ENCODE measurements at places on chromosomes 7 and 10.

DNA sequence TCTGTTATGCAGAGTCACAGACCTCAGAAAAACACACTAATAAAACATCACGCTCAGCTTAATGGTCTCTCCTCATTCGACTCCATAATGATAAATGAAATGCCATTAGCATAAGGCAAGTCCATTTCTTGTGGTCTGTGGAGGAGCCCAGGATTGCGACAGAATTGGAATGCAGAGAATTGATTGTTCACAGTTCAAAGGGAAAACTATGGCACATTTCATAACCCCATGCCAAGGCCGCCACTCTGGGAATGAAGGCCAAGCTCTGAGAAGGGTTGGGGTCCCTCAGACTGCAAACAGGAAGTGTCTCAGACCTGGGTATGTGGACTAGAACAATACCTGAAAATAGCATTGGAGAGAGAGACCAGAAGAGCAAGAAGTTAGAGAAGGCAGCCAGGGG is 398.9 kb downstream of the ADRA2A start:
- DNase-seq, result no peak

DNA sequence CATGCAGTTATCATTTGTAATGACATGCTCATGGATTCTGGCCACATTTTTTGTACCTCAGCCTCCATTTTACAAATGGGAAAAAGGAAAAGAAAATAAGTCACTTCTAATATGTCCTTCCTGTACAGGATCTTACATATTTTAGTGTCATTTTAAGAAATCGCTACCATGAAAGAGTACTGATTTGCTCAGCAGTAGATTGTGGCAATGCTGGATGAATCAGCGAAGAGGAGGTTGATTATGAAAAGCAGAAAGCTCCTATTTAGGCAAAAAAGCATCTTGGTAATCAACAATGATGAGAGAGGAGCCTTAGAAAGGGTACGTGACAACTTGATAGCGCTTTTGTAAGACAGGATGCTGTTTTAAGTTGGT is 522.9 kb downstream of the PARD3 start:
- no peak for DNase-seq

DNA sequence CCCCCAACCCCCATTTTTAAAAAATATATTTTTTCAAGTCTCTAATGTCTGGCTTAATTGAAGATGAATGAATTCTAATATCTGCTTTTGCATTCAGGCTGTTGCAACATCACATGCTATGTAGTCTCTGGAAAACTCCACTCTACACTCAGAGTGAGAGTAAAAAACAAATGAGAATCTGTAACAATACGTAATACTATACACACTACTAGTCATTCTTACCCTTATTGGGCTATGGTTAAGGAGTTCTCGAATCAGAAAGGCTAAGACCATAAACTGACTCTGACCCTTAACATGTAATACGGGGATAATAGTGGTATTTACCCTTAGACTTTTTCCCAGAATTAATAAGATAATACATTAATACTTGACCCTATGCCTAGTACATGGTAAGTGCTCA is 42.9 kb upstream of the TMEM168 start:
- no peak for DNase-seq

DNA sequence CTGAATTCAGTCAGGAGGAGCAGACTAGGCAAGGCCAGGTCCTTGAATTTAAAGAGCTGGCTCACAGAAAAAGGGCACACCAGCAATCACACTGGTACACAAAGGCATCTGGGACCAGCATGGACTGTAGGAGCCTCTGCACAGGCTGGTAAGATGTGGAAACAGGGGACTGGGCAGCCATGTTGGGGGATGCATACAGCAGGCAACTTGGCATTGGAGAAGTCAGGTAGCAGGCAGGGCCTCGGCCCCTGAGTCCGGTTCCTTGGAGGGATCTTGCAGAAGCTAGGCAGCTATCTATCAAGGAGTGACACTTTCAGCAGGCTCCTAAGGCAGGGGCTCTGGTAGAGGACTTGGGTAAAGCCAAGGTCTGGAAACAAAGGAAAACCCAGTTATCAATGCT is 376.3 kb upstream of the BMPER start:
- DNase-seq, result no peak

DNA sequence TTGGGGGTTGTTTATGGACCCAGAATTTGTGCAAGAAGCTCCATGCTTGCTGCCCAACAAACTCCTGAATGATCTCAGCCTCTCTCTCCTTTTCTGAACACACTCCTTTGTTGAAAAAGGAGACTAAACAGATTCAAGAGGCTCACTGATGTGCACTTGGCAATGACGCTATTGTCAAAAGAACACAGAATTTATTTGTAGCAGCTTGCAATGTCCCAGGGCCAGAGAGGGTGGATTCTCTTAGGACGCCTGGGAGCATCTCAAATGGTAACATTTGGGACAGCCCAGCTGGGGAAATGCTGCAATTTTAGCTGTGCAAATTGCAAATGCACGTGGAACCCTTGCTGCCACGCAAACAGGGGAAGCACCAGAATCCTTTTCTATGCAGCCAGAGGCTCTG is 79.9 kb downstream of the GPR26 start:
- DNase-seq, result no peak

DNA sequence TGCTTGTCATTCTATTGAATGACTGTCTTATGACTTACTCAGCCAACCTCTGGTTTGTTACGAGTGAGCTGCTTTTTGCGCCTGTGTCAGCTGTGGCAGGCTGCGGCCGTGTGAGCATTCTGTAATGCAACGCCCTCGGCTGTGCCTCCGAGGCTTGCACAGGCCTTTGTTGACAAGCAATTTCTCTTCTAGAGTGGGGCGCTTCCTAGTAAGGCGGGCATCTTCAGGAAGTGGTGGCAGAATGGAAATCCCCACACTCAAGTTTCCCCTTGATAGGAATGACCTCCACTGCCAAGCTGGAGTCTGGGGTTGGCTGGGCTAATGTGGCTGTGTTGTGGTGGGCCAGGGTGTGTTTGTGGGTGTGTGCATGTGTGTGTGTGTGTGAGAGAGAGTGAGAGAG is 20.2 kb upstream of the TMEM178B start:
- DNase-seq, result no peak

DNA sequence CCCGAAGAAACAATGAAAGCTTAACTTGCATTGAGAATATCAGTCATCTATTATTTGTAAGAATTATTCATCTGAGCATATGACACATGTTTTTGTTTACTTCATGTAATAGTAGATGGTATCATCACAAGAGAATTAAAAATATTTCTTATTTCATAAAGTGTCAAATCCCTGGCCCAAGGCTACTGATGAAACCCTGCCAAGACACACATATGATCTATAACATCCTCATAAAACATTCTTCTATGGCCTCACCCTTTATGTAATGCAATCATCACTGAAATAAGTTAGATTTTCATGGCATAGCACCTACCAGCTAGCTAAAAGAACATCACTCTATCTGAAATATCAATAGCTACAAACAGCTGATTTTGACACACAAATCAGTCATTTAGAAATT is 385.6 kb upstream of the PHF14 start:
- no peak for DNase-seq

DNA sequence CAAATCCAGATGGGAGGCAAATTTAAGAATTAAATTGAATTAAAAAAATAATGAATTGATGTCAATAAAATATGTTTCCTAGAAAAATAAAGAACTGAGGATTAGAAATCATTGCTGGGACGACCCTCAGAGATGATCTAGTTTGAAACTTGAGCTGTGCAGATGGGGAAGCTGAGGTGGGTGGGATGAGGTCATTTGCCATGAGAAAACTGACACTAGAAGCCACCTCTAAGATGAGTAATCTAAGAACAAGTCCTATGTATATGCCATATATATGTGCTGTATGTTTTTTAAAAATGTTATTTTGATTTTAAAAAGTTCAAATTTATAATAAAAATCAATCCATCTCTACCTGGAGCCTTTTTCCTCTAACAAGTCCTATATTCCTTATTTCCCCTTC is 135.7 kb downstream of the RSU1 start:
- DNase-seq, result no peak

DNA sequence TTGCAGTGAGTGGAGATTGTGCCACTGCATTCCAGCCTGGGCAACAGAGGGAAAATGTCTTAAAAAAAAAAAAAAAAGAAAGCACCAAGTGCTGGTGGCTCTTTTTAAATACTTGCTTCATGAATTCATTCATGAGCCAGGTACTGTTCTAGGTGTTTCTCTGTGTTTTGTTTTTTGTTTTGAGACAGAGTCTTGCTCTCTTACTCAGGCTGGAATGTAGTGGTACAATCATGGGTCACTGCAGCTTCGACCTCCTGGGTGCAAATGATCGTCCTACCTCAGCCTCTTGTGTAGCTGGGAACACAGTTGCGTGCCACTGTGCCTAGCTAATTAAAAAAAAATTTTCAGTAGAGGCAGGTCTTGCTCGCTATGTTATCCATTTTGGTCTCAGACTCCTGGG is 5.3 kb downstream of the STOX1 start:
- DNase-seq, result no peak

- DNase-seq, result no peak
These were observed 114.8 kb downstream of the SH3PXD2A start for GRCh38 chr10:103740611-103741010.

DNA sequence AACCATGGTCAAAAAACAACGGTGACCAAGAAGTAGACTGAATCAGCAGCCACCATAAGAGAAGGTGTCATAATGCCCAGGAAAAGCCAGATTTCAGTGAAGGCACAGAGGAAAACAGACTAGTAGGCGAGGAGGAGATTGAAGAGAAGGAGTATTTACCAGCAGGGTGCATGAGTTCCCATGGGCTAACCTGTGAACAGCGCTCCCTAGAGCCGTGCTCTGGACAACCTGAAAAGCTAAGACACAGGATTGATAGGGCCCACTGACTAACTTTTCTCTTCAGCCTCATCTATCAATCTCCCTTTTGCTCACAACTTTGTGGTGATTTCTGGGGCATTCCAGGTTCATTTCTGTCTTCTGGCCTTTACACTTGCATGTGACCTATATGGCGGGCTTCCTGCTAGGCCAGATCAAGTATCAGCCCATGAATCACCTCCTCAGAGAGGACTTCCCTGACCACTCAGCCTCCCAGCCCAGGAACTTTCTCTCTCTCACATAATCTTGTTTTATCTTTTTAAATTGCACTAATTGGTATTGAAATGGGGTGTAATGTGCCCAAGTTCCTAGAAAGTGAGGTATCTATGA is 12.8 kb downstream of the ANKRD22 start:
- DNase-seq, result no peak

- DNase-seq, result peak; percentile 77
These were observed 1.9 kb downstream of the HIPK2 start for GRCh38 chr7:139775829-139776266.

DNA sequence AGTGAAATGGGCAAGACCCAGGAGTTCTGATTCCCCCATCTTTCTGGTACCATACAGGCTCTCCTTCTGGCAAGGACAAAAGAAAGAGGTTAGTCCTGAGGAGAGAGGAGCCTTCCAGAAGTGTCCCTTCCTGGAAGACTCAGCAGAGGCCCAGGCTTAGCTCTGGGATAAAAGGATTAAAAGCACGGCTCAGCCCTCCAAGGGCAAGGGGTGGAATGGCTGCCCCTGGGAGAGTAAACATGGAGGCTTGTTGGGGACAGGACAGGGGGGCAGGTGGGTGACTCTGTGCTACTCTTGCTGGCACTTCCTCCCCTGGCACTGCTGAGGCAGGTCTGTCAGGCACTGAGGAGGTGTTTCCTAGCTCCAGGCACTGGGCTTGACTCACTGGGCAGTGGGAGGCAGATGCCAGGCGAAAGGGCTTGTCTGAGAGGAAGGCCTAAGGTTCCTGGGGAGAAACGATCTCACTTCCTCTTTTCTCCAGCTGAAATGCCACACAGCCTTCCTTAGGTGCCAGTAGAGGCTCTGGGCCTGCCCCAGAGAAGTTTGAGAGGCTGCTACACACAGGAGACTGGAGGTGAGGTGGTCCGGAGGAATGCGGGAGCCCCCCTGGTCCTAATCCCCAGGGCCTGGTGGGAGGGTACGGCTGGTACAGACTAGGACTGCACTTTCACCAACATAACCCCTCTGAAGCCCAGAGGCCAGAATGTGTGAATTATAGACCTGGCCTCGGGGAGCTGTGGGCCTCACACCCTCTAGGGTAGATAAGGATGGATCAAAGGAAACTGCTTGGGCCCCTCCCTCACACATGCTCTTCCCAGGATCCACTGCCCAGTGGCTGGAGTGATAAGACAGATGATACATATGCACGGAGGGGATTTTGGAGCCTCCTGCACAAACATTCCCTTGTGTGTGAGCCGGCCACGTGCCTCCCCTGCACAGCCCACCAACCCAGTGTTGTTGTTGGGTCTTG is 63.2 kb upstream of the PODXL start:
- no peak for DNase-seq

DNA sequence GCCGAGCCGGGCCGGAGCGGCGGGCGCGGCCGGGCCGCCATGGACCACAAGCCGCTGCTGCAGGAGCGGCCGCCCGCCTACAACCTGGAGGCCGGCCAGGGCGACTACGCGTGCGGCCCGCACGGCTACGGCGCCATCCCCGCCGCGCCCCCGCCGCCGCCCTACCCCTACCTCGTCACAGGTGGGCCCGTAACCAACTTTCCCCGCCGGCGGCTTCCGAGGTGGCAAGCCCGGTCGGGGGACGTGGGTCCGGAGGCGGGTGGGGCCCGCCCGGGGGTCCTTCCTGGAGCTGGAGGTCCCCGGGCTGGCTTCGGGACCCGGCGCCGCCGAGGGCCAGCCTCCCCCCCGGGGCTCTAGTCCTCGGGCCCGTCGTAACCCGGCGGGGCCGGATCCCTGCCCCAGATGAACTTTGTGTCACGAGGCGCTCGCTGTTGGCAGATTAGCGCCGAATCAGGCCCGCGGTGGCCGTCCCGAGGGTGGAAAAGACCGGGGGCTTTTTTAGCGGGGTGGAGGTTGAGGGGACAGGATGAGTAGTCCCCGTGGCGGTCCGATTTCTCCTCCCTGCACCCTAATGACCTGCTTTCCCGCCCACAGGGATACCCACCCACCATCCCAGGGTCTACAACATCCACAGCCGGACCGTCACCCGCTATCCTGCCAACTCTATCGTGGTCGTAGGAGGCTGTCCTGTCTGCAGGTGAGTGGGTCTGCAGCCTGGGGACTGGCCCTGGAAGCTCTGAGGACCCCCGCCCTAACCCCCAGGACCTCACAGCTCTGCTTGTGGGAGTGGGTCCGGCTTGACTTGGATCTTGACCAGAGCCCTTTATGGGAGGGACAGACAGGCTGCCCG is 496 bp downstream of the BRI3 start:
- no peak for DNase-seq

Measured in prostate gland (tissue), 2 donors.